ENCODE measurements at places on chromosomes 6 and 20.

DNA sequence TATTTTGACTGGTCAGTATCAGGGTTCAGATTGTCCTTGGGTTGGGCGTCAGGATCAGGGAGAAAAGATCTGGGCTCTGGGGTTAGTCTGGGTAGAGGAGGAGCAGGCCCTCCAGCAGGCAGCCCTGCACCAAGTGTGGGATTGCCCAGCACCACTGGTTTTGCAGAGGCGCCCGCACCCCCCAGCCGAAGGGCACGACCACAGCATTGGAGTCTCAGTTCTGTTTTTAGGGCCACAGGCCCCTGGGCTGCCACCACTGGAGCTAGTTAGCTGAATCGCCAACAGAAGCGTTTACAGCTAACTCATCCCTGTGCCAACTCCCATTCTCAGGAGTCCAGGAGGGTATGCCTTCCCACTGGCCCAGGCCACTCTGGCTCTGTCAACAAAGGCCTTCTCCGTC lies 84.2 kb downstream of the TCP11 start:
- no peak for DNase-seq

DNA sequence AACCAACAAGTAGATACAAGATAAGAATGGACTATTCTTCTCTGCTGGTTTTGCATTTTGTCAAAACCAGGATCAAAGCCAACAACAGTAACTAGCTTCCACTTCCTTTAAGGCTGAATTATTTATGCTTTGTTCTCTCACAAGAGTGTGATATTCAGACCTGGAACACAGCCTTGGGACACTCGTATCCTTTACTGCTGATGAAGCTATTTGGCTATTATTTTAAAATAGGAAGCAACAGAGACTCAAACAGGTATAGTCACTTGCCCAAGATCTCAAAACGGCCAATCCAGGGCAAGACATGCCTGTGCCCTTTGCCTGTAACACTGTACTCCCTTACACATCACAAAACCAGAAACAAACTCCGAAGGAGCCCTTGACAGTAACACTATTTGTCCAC lies 19.9 kb downstream of the SPTLC3 start:
- no peak for DNase-seq

- DNase-seq = no peak
Measured at GRCh38 chr6:129846761-129847160, 14.4 kb downstream of the TMEM244 start.

DNA sequence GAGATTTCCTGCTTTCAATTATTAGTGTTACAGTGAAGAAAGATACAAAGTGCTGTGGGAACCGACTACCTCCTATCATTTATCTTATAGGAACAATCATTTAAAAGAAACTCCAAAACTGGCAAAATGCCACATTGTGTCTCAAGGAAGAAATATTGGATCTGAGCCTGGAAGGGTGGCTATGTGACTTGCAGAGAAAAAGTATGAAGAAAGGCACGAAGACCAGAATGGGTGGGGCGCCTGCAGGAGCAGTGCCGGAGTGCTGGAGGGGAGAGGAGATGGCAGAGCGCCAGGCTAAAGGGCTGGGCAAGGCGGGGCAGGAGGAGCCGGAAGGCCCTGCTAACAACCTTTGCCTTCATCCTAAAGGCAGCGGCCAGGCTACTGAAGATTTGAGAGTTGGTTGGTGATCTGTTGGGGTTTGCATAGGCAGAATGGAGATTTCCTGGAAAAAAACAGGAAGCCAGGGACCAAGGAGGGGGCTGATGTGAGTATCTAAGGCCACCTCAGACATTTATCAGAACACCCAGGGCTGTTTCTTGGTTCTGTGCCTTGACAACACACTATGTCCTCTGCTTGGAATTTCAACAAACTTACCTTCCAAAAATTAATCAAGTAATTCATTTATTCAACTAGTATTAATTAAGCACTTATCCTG lies 125.6 kb downstream of the MAFB start:
- peak; percentile 43 for DNase-seq

GRCh38 chr6:148457137-148457842 lies 114.7 kb downstream of the SASH1 start:
- DNase-seq = peak; percentile 65

DNA sequence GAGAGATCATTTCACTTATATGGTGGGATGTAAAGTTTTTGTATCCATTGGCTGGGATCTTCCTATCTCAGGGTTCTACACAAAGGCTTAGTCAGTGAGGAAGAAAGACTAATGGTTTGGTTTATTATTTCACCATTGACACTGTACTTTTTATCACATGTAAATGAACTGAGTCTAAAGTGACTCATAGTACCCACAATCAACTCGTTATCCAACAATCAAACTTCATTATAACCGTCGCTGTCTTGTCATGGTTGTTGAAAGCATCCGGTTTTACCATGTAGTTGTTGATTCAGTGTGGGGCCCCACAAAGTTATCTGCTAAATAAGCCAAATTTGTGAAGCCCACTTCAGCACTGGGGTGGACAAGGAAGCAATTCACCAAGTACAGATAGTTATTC lies 55.8 kb upstream of the MTRF1L start:
- peak; percentile 79 for DNase-seq

DNA sequence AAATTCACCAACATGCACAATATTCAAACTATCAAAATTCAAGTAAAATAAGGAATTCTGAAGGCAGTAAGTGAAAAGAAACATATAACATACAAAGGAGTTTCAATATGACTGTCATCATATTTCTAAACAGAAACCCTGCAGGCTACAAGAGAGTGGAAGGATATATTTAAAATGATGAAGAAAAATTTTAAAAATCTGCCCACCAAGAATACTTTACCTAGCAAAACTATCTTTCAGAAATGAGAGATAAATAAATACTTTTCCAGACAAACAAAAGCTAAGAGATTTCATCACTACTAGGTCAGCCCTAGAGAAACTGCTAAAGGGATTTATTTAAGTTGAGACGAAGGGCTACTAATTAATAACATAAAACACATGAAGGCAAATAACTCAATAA lies 73.8 kb upstream of the MANEA start:
- DNase-seq = no peak

DNA sequence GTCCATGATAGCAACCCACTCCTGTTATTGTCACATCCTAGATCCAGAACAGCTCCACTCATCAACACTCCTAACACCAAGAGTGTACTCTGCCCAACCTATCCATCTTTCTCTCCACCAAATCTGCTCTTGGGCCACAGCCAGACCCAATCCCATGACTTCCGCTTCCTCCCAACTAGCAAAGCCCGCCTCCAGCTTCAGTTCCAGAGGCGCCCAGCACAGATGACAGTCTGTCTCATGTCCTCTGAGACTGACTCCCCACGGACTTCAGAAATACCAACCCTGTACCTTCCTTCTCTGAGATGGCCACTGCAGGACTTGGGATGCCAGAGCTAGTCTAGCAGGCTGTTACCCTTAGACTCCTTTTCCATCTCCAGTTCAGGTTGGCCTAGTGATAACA lies 48.6 kb downstream of the DTNBP1 start:
- DNase-seq = no peak

GRCh38 chr6:98981473-98981872 lies 33.7 kb upstream of the FBXL4 start:
- no peak for DNase-seq

DNA sequence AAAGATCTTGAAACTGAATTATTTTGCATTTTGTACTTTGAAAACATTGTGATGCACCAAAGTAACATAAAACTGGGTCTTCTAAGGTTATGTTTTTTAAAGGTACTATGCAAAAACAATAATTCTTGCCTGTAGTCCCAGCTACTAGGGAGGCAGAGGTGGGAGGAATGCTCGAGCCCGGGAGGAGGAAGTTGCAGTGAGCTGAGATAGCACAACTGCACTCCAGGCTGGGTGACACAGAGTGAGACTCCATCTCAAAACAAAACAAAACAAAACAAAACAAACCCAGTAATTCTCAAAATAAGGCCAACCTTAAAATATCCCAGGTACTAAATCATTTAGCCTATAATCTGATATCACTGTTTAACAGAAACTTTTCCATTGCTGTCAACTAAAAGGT lies 269.6 kb downstream of the KHDC1L start:
- DNase-seq = no peak

GRCh38 chr20:34089655-34090345 lies 22.2 kb downstream of the EIF2S2 start:
- DNase-seq = no peak

- DNase-seq = no peak
Measured at GRCh38 chr6:7859591-7859990, 51.0 kb downstream of the TXNDC5 start.
